Stimulated activated CD8-positive, alpha-beta memory T cell treated with anti-CD3 and anti-CD28 coated beads, Interleukin-7, amount 100 ng/mL, for 4 hours (primary cell): ENCODE measurements at places on chromosomes 7 and 10.
A peak's percentile ranks its signal among the peaks of the same experiment; 100 is the strongest.

DNA sequence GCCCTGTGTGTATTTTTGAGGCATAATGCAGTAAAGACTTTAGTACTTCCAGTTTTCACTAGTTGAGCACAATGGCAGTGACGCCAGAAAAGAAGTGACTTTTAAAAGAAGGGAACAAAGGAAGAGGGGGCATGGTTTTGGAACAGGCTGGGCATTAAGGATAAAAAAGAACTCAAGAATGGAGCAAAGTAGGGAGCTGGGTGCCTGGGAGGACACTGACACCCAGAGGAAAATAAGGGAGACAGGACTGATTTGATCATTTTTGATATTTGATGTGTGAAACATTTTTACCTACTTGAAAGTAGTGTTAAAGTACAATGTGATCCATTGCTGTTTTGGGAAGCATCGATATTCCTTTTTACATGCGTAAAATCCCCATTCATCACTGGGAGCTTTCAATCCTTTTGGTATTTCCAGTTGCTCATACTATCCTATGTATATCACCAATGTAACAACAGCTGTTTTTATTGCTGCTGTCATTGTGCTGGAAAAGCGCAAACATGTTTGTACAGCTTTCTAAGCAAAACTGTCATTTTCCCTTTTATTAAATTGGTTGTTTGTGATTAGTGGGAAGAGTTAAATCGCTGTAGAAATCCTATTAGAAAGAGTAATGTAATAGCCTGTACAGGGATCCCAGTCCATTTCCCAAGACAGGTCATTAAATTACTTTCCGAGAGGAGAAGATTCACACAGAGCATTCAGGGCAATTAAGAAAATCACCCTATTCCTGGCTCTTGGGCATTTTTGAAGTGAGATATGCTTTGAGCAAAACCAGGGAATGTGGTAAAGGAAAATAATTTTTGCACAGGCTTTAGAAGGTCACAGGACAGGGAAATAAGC lies 85.2 kb downstream of the ADAM12 start:
- no peak for DNase-seq

DNA sequence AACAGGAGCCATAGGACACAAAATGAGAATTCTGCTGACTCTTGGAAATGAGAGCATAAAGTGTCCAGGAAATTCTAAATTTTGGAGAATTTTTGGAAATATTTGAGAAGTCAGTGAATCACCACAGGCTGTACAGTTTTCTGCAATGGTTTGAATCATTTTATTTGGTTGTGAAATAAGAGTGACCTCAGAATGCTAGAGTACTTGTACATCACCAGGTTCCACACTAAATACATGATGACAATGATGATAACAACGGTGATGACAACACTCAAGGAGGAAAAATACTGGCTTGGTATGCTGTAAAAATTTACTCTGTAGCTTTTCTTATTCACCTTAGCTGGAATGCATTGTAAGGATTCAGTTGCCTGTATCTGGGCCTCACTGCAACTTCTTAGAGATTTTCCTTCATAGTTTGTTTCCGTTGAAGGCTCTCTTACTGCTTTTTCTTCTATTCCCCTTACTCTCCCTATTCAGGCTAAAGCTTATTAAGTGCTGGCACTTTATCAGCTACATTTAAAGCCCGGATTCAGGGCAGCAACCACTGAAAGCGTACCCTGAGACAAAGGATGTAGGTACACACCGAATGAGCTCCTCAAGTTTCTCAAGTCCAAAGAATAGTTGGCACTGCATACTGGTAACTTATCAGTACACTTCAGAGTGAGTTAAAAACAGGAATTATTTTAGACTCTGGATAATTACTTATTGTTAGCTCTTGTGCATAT lies 30.2 kb upstream of the NME8 start:
- no peak for DNase-seq

- DNase-seq = no peak
Observed at GRCh38 chr10:131002031-131002861, 309.3 kb downstream of the TCERG1L start.

GRCh38 chr10:131833446-131834080 lies 67.2 kb upstream of the PPP2R2D start:
- DNase-seq = no peak

DNA sequence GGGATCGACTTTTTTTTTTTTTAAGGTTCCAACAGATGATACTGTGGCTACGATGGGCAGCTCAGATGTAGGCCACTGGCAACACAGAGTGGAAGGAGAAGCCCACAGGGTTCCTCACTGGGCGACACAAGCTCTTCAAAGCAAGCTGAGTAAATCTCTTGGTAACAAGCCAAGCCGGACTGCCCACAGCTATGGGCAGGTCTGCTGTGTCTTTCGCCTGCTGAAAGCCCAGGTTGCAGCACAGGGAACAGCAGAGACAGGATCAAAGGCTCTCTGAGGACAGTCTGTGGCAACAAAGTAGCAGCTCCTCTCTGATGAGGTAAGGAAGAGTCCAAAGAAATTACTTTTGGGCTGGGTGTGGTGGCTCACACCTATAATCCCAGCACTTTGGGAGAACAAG lies 83.6 kb downstream of the KCNMA1 start:
- DNase-seq = no peak

GRCh38 chr7:144027070-144027469 lies 21.7 kb upstream of the OR2A5 start:
- DNase-seq = no peak

- DNase-seq = no peak
Observed at GRCh38 chr7:118153551-118154177, 30.3 kb upstream of the LSM8 start.

GRCh38 chr7:111735661-111736551 lies 173.6 kb upstream of the IMMP2L start:
- DNase-seq = no peak

DNA sequence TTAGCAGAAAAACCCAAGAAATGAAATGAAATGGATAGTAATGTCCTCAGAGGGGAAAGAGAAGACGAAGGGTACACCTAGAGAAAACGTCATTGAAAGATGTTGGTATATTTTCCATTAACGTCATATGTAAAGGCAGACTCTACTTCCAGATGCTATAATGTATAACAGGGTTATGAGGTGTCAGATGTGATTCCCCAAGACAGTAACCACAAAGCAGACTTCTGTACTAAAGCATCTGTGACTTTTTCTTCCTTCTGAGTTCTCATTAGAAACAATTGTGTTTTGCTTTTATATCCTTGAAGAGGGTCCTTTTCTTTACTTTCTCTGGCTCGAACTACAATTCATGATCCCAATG lies 37.4 kb downstream of the LRRC72 start:
- DNase-seq = no peak

- DNase-seq = no peak
Observed at GRCh38 chr10:126783806-126784557, 113.5 kb upstream of the C10orf90 start.

- DNase-seq = peak; percentile 2
Observed at GRCh38 chr7:152512706-152513105, 76.9 kb upstream of the KMT2C start.

- DNase-seq = no peak
Observed at GRCh38 chr10:94002156-94002555, 8.4 kb downstream of the PLCE1 start.

GRCh38 chr10:107502229-107502985 lies 337.9 kb upstream of the SORCS1 start:
- no peak for DNase-seq

DNA sequence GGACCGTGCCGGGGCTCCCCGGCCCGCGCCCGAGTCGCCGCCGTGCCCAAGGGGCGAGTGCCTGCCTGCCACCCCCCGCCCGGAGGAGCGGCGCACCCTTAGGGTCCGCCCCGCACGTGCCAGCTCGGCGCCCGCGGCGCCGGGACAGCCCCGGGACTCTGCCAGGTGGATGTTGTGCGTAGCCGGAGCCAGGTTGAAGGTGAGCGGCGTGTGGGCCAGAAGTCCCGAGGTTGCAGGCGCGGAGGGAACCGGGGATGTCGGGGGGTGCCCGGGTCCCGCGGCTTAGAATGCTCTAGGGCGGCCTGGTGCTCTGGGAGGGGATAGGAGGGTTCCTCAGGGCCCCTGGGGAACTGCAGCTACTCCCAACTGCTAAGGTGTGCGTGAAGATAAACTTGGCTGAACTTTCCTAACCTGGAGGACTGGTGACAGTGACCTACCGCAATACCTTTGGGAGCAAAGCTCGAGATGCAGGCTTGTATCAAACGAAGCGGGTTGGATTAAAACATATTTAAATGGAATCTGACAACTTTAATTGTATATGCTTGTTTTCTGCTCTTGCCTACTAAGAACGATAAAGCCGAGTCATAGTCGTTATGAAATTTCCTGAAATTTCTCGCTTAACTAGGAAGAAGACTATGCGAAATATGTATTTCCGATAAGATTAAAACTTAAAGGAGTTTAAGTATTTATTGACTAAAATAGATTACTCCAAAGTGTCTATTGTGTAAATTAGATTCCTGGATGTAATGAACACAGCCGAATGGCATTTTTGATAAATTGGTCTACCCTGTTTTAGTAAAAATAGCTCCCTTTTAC lies at the start of gene CUX1:
TSS of gene CUX1 (plus strand) at position 156 of the 816 bp plus-strand sequence. CDS start at position 170, 14 bp downstream.
- DNase-seq = peak; percentile 15

DNA sequence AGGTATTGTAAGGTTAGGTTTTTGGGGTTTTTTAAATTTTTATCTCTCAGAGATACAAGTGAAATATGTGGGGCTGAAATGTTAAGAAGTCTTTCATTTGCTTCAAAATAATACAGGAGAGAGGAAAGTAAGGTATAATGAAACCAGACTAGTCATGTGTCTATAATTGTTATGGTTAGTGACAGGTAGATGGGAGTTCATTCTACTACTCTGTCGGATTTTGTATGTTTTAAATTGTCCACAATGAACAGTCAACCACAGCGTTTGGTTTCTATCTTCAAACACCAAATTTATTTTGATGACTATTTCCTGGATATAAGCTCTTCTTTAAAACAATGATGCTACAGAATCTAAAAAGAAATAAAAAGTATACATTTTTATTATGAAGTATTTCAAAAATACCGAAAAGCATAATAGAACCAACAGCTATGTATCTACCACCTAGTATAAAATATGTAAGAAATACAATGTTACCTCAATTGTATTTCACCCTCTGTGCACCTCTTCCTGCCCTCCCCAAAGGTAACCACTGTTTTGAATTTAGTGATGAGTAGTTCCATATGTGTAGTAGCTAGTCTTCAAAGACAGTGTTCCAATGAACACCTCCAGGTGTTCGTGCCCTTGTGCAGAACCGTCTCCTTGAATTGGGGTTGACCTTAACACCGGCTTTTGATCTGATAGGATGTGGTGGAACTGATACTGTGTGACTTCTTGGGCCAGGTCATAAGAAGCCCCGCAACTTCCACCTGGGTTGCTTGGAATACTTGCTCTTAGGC lies 74.8 kb upstream of the CDK1 start:
- DNase-seq = no peak

DNA sequence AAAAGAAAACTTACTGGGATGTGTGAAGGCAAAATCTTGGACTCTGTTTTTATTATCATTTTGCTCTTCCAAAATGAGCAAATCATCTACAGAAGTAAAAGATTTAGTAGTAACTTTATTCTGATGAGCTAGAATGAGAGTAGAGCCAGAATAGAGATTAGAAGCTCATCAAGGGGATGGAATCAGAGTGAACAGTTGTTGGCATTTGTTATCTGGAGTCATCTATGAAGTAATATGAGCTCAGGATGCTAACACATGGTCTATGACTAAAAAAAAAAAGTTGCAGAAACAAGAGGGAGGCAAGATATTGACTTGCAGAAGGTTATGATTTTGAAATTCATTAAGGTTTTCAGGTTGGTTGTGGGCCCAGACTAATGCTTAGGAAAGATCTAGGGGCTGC lies 409.1 kb upstream of the ETV1 start:
- no peak for DNase-seq

GRCh38 chr10:99888622-99889021 lies 106.2 kb downstream of the ABCC2 start:
- DNase-seq = no peak

- no peak for DNase-seq
Observed at GRCh38 chr10:76829724-76830123, 807.9 kb downstream of the KCNMA1 start.

DNA sequence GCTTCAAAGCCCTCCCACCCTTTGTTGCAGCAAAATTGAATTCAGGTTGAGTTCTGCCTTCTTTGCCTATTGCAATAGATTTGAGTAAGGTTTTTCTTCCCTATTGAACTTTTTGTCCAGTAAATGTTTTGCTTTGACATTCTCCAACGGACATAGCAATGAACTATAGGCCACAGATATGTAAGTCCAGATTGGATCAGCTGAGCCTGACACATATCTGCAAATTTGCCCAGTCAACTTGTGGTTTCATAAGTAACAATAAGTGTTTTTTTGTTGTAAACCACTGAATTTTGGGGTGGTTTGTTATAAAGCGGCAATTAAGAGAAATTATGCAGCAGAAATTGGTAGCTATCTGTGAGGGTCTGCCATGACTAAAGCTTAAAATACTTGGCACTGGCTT lies 332.1 kb upstream of the SORCS1 start:
- DNase-seq = no peak

- DNase-seq = no peak
Observed at GRCh38 chr10:90872648-90873020, 860 bp downstream of the RPP30 start.

DNA sequence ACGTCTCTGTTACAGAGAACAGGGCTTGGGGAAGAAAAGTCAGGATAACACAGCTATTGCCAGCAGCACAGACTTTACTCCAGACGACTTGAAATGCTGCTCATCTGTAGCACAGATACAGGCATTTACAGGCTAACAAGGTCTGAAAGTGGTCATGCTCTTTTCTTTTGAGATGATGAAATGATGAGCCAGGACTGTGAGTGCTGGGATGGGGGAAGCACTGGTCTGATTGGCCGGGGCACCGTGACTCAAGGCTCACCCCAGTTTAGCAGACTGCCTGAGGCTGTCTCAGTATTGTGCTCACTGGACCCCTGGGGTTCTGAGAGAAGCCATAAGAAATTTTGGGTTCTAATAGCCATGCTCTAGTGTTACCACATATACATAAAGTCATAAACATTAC lies 12.4 kb downstream of the SMKR1 start:
- DNase-seq = no peak

GRCh38 chr7:96679886-96680285 lies 29.8 kb downstream of the SEM1 start:
- no peak for DNase-seq

DNA sequence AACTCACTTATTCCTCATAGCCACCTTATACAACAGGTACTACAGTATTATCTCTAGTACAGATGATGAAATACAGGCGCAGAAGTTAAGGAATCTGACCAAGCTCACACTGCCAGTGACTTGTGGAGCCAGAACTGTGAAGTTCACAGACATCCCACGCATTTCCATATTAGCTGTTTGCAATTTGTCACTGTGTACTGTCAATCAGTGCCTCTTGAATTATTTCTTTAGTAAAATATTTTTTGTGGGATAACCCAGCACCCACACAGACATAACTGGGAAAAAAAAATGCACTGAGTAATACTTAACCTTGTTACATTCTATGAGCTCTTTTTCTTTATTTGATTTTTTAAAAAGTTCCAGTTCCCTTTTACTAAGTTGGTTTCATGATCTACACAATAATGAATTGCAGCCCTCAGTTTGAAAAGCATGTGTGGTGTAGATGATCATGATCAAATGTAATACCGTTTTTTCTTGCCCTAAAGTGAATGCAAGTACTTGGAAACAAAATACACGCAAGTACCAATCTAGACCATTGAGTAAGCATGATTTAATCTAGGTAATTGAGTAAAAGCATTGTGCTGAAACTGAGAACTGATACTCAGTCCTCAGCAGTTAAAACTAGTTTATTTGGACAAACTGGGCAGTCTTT lies 14.1 kb downstream of the CUL1 start:
- DNase-seq = no peak

- DNase-seq = peak; percentile 21
Observed at GRCh38 chr7:155198901-155199845, 98.5 kb upstream of the INSIG1 start.
